CD4-positive, alpha-beta T cell (primary cell): ENCODE measurements at places on chromosomes 11 and 22.

DNA sequence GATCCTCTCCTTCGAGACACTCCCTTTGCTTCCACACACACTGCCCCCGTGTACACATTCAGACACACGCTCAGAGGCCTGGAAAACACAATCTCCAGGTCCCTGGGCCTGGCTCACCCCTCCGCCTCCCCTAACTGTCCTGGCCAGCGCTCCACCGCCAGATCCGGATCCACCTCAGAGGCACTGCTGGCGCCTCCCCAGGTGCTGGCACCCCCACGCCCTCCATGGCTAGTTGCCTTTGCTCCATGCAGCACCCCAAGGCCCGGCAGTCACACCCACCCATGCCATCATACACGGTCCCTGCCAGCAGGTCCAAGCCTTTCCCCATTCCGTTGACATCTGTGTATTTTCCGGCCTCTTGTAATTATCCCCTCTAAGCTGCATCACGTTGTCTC lies 11.1 kb downstream of the SPTBN2 start:
- no peak for DNase-seq

DNA sequence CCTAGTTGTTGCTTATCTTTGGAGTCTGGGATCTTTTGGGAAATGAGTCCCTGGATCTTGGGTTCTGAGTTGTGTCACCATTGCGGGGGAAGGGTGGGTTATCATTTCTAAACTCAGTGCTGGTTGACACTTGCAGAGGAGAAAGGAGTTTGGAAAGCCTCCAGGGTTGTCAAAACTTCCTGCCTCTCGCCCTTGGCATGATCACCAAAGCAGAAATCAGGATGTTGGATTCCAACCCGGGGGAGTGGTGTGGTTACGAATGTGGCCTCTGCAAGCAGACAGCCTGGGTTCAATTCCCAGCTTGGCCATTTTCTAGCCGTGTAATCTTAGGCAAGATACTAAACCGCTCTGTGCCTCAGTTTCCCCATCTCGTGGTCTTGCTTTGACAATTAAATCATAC lies 24.3 kb downstream of the CD6 start:
- DNase-seq, result no peak

DNA sequence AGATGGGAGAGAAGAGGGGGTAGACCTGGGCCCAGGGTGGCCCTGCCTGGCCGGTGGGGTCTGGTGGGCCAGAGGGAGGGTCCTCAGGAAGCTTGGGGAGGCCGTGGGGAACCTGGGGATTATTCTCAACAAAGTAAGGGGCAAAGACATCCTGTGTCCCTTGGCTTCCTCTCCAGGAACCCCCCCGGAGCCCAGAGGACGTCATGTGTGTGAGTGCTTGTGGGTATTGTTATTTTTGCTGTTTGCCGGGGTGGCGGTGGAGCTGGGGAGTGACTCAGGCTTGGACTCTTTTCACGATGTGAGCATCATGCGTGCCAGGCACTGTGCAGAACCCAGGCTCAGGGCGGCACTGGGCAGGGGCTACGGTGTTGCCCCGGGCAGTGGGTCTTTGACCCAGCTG lies 982 bp upstream of the SHANK3 start:
- peak; percentile 21 for DNase-seq

- no peak for DNase-seq
These were observed 4.3 kb downstream of the GLYAT start for GRCh38 chr11:58727415-58727797.

GRCh38 chr22:36432592-36433317 lies 45.0 kb upstream of the MYH9 start:
- DNase-seq, result no peak
